Eye (tissue), 1 donor: ENCODE measurements at places on chromosomes 5 and 9.

- no peak for DNase-seq
Observed at GRCh38 chr5:45162974-45163373, 354.2 kb downstream of the MRPS30 start.

- DNase-seq = no peak
Observed at GRCh38 chr5:176180781-176181180, 57.4 kb upstream of the SIMC1 start.

DNA sequence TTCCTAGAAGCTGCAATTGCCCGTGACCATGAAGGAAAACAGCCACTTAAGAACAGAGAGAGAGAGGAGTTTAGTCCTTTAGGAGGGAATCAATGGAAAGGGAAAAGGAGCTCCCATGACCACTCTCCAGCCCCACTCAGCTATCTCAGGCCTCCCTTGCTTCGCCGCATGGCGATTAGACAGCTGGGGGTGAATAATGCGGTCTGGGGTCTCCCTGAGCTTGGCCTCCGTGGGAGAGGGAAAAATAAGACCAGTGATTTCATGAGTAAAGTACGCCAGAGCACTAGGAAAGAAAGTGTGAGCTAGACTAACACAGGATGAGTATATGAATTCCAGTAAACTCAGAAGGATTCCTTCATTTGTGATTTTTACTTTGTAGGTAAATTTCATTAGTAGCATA is 180.3 kb downstream of the TRIO start:
- no peak for DNase-seq

- no peak for DNase-seq
Observed at GRCh38 chr5:69509212-69509611, 16.6 kb downstream of the OCLN start.

DNA sequence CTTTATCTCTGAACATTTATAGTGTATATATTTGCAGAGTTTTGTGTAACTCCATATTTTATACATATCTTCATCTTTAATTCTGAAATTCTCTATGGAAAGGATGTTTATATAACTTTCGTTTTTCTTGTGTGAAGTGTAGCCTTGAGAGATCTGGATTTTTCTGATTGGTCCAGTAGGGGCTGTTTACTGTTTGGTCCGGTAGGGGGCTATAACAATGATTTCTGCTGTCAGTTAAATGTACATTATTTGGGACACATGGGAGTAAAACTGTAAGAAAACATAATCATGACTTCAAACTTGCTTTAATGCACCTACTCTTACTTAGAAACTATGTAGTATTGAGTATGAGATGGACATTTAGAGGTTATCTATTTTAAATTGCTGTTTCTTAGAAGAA is 527.1 kb upstream of the ARRDC3 start:
- no peak for DNase-seq

- DNase-seq = peak; percentile 63
Observed at GRCh38 chr5:77946381-77947040, 170.4 kb upstream of the TBCA start.

- DNase-seq = no peak
Observed at GRCh38 chr5:178818094-178818493, 41.7 kb upstream of the ZNF354B start.

- no peak for DNase-seq
Observed at GRCh38 chr5:113005454-113005853, 28.9 kb downstream of the DCP2 start.

DNA sequence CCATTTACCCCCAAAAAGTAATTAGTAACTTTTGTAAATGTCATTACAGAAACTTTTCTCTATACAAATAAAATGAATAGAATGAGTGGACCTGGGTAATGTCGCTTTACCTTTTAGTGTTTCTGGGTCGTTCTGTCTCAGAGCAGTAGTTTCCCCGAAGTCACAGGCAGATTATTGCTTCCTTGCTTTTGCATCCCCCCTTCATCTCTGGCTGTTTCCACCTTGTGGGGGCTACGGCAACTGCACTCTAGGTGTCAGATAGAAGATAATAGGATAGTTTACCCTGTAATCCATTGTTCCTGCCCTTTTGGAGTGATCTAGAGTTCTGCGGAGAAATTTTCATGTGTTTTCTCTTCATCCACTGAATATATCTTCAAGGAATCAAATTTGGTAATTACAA is 68.7 kb downstream of the PRR16 start:
- peak; percentile 39 for DNase-seq

DNA sequence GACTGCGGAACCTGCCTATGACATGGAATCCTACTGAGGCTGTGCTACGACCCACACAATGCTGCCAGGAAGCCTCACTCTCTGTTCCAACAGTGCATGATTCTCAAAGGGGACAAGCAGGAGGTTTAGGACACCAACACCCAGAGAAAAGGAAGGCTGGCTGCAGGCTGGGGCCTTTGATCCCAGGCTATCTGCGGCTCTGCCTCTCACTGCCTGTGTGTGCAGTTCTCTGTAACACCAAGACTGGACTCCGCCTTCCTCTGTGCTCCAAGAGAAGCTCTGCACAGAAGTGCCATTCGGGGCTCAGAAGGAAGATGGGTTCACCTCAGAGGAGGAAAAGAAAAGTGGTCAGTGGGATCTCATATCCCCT is 20.5 kb downstream of the ANKH start:
- DNase-seq = no peak

DNA sequence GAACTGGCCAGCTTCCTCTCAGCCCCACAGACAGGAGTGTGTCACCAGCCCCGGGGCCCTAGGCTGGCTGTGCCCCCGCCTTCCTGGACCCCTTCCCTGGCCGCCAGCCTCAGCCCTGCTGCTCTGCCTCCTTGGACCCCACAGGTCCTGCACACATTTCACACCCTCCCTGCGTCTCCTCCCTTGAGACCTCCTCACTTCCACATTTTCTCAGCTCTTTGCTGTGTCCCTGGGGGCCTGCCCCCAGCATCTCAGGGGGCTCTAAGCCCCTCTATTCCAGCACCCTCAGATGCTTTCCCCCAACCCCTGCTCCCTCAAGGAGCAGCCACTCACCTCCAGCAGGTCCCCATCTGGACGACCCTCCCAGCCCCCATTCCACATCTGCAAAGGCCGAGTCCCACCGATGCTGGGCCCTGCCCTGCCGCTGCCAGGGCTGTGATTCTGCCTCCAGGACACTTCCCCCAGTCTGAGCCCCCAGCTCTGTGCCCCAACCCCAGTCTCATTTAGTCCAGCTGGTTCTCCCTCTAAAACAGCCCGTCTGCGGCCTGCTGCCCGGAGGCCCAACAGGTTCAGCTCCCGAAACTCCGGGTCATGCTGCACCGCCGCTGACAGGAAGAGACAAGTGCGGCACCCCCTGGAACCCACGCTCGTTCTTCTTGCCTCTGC is 4.2 kb downstream of the SLC34A3 start:
- no peak for DNase-seq
